ENCODE measurements at places on chromosomes 1 and 21.
A peak's percentile ranks its signal among the peaks of the same experiment; 100 is the strongest.

DNA sequence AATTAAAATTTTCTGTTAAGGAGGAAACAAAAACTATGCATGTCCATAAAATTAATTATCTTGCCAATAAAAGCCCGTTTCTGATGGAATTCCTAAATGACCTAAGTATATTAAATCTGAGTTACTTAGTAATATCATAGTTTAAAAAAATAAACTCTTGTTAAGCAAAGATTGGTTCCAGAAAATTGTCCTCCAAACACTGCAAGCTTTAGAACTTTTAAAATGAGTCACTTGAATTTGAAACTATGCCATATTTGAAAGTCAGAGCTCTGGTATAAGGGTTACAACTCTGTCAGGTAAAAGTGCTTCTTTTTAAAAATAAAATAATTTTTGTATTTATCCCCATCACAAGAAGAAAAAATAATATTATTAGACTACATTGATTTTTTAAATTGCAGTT, 409.5 kb downstream of the PLPP3 start:
- DNase-seq: no peak

DNA sequence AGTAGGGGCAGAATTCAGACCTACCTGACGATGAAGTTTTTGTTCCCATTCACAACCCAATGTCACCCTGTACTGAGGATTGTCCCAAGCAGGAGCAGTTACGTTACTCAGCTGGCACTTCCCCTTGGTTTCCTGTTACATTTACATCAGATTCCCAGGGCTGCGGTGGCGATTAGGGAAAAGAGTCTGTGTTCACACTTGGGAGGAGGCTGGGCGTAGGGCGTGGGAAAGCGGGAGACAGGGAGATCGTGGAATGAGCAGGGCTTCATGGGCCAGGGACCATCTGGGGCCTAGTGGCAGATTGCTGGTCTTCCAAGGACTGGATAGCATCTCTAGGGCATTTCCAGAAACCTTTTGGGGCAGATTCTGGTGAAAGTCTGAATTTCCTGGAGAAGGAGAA, 39.0 kb downstream of the TBX19 start:
- no peak for DNase-seq

GRCh38 chr1:87100271-87100670, 185.8 kb downstream of the HS2ST1 start:
- DNase-seq: no peak

- DNase-seq: no peak
Measured at GRCh38 chr1:207918011-207918410, 7.1 kb upstream of the CD34 start.

- peak; percentile 35 for DNase-seq
Measured at GRCh38 chr1:115098979-115099692, 9.8 kb upstream of the TSPAN2 start.

DNA sequence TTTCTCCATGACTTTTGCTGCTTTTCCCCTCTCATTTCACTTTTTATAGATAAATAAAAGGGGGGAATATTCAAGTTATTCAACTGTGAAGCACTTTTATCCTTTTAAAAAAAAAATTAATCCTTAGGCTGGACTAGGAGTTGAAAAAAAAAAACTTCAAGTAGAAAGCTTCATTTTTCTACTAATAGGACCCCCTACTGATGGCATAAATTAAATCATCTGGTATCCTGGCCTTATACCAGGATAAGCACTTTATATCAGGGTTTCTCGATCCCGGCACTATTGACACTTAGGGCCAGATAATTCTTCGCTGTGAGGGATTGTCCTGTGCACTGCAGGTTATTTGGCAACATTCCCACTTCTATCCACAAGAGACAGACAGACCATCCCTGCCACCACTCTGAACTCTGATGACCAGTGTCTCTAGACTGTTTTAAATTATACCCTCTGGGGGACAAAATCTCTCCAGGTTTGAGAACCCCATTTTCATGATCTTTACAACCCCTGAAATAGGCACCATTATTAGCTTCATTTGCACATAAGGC, 17.6 kb downstream of the USP33 start:
- DNase-seq: no peak

- no peak for DNase-seq
Measured at GRCh38 chr1:55444667-55445066, 229.5 kb upstream of the USP24 start.

- no peak for DNase-seq
Measured at GRCh38 chr1:152348447-152348846, 11.4 kb downstream of the FLG2 start.

- DNase-seq: peak; percentile 13
Measured at GRCh38 chr1:31798433-31799195, 17.2 kb downstream of the SPOCD1 start.

DNA sequence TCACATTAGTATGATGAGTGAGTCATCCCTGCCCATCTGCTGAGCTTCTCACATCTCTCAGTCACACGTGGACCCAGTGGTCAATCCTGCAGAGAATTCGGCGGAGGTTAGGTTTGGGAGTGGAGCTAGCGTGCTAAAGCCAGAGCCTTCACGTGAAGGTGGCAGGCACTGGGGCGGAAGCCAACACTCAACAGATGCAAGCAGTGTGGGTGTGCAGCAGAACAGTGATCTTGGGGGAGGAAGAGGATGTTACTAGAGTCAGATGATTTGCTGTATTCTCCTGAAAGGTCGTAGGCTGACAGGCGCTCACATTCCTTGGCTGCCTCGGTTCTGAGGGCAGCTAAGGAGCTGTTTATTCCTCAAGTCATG, 6.7 kb downstream of the C1orf115 start:
- no peak for DNase-seq

DNA sequence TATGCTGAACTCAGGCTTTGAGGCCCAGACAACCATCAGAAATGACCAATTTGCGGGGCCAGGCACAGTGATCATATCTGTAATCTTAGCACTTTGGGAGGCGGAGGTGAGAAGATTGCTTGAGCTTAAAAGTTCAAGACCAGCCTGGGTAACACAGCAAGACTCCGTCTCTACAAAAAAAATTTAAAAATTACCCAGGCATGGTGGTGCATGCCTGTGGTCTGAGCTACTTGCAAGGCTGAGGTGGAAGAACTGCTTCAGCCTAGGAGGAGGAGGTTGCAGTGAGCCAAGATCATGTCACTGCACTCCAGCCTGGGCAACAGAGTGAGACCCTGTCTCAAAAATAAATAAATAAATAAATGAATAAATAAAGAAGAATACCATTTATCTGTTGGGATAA, 156.5 kb downstream of the EIF4G3 start:
- no peak for DNase-seq
